Foreskin keratinocyte (primary cell): ENCODE measurements at places on chromosomes 13 and 19. TPM values are rescaled to one million over a fixed set of nuclear protein-coding genes. Genes with fewer than 3 reads are reported as not detected.

The ERCC2 gene
- 34.5 and 40.1 TPM in 2 replicates for polyA plus RNA-seq

The VSTM1 gene
- not detected in 2 replicates for polyA plus RNA-seq

- no peak for DNase-seq
Measured at GRCh38 chr19:3196064-3196932, 10.6 kb downstream of the NCLN start.

- DNase-seq = no peak
Measured at GRCh38 chr19:45023048-45023447, 15.8 kb upstream of the CLASRP start.

DNA sequence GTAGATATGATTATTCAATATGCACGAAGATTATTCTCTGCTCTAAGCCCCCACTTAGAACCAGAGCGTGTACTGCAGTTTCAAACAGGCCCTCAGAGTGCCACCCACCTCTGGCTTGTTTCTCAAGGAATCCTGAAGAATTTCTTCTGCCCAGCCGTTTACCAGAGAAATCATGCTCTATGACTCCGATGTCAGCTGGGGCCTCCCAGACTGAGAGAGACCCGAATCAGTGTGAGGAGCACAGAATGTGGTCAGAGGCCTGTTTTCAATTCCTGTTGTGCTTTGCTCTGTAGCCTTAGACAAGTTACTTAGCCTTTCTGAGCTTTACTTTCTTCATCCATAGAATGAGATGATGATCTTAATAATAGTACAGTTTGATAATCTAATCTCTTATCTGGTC, 5.5 kb downstream of the PNMA8C start:
- DNase-seq = no peak

The MEDAG gene
- not detected in 2 replicates for polyA plus RNA-seq

DNA sequence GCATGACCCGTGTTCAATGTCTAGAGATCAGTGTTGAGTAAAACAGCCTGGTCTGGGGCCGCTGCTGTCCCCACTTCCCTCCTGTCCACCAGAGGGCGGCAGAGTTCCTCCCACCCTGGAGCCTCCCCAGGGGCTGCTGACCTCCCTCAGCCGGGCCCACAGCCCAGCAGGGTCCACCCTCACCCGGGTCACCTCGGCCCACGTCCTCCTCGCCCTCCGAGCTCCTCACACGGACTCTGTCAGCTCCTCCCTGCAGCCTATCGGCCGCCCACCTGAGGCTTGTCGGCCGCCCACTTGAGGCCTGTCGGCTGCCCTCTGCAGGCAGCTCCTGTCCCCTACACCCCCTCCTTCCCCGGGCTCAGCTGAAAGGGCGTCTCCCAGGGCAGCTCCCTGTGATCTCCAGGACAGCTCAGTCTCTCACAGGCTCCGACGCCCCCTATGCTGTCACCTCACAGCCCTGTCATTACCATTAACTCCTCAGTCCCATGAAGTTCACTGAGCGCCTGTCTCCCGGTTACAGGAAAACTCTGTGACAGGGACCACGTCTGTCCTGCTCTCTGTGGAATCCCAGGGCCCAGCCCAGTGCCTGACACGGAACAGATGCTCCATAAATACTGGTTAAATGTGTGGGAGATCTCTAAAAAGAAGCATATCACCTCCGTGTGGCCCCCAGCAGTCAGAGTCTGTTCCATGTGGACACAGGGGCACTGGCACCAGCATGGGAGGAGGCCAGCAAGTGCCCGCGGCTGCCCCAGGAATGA, 1.5 kb upstream of the CEACAM5 start:
- DNase-seq = peak; percentile 27

The SIGLEC8 gene
- polyA plus RNA-seq = not detected in 2 replicates

The CGB5 gene
- 0.77 TPM in 1 of 2 replicates, not detected in the other for polyA plus RNA-seq

The TSKS gene
- polyA plus RNA-seq = 0.13 and 0.15 TPM in 2 replicates

DNA sequence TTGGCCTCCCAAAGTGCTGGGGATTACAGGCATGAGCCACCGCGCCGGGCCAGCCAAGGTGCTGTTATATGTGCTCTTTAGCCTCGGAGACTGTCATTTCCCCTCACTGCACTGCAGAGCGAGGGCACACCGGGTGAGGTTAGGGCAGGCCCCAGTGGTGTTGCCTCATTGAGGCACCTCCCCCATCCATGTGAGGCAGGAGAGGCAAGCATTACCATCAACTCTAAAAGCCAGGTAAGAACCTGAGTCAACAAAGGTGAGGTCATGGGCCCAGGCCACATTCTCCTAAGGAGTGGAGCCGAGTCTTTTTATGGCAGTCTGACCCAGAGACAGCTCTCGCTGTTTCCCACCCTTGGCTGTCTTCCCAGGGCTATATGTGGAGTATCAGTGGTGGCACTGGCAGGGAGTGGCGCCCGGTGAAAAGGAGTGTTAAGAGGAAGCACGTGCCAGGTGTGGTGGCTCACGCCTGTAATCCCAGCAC, 10.9 kb downstream of the B3GNT8 start:
- no peak for DNase-seq

DNA sequence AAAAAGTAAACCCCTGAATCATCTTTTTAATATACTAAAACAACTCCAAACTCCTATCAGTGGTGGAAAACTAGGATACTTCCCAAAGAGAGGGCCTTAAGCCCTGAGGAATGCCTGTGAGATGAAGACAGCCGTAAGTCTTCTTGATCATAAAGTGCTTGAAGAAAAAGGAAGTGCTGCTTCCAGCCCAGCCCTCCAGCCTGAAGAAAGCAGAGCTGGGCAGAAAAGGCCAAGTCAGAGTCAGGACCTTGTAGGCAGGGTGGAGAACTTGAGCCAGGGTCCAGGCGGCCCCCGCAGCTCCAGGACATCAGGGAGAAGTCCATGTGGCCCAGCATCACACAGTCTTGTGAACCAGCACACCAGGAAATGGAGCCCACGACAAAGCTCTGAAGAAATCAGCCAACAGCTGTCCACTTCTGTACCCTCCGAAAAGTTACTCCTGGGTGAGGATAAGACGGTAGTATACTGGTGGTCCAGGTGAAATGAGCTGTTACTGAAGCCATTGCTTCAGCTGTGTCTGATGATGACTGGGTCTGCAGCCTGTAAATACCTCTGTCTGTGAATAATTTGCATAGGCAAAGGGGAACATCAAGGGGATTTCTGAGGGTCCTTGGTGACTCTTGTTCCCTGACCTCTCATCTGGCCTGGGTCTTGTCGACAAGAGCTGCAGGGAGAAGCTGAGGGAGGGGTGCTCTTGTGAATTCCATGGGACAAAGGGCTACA, 18.7 kb upstream of the CRYL1 start:
- DNase-seq = no peak

GRCh38 chr19:31344403-31344802, 4.8 kb downstream of the TSHZ3 start:
- no peak for DNase-seq

DNA sequence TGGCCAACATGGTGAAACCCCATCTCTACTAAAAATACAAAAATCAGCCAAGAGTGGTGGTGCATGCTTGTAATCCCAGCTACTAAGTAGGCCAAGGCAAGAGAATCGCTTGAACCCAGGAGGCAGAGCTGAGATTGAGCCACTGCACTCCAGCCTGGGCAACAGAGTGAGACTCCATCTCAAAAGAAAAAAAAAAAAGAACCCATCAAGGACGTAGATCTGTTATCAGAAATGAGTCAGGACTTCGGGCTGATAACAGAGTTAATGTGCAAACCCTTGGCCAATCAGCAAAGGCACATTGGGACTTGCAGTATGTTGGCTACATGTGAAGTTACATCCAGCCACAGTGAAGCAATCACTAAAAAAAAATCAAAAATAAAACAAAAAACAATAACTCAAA, 4.8 kb upstream of the LGALS7B start:
- DNase-seq = no peak

The CLDN10 gene
- polyA plus RNA-seq = not detected in 2 replicates

- DNase-seq = no peak
Measured at GRCh38 chr13:99572921-99573320, 71.6 kb downstream of the TM9SF2 start.

GRCh38 chr19:38263689-38264485, 486 bp upstream of the SPINT2 start:
- DNase-seq = peak; percentile 86

DNA sequence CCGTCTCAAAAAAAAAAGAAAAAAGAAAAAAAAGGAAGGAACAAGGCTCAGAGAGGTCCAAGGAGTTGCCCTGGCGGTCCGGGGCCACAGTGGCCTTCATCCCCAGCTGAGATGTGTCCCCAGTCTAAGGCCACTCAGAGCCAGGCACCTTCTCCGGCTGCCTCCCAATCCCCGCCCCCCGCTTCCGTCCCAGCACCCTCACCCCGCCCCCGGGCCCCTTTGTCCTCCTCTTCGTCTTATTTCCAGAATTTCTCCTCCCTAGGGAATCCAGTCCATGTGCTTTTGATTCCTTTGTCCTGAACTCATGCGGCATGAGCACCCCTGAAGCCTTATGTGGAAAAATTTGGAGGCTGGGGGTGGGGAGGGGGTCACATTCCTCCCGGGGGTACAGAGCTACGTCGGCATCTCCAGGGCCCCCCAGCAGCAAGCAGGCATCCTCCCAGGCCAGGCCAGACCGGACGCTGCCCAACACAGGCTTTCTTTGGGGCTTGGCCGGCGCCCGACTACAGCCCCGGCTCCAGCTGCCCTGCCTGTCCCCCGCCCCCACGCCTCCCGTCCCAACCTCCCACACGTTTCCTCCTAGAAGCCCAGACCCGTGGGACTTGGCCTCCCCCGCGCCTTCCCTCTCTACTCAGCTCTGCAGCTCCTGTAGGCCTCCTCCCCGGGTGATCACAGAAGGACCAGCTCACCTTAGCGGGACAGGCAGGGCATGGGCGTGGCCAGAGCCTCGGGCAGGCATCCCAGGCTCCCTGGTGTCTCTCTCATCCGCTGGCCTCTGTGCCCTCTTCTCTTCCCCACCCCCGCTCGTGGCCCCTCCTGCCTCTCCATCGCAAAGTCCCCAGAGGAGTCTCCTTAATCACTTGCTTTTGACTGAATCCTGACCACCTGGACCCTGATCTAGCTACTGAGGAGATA, 17.8 kb upstream of the ADGRE5 start:
- DNase-seq = no peak

DNA sequence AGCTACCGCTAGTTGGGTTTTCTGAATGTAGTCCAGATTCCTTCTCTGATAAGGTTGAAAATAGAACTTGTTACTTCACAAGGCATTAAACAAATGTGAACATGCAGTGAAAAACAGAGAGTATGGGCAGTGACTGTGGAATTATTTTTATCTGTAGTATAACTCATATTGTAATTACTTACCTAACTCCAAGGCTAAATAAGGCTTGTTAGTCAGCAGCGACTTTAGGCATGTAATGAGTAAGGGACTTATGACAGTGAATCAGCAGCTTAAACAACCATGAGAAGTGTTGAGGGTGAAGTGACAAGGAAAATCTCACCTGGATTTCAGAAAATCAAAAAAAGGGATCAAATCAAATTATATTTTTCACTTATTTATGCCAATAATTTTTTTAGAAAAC, 1719.5 kb upstream of the MIR17HG start:
- peak; percentile 74 for DNase-seq

DNA sequence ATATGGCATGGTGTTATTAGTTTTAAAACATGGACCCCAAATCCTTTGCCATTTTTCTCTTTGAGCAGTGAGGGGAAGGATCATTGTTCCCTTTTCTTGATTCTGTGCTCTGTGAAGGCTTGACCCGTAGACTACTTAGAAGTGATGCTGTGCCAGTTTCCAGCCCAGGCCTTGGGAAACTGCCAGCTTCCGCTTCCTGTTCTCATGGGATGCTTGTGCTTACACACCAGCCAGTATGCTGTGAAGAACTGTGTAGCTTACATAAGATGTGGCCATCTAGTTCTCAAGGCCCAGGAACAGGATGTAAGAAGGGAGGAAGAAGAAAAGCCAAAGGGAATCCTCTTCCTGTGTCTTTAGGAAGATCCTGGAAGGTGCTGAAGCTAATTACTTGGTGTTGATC, 180.9 kb downstream of the PCCA start:
- DNase-seq = no peak

DNA sequence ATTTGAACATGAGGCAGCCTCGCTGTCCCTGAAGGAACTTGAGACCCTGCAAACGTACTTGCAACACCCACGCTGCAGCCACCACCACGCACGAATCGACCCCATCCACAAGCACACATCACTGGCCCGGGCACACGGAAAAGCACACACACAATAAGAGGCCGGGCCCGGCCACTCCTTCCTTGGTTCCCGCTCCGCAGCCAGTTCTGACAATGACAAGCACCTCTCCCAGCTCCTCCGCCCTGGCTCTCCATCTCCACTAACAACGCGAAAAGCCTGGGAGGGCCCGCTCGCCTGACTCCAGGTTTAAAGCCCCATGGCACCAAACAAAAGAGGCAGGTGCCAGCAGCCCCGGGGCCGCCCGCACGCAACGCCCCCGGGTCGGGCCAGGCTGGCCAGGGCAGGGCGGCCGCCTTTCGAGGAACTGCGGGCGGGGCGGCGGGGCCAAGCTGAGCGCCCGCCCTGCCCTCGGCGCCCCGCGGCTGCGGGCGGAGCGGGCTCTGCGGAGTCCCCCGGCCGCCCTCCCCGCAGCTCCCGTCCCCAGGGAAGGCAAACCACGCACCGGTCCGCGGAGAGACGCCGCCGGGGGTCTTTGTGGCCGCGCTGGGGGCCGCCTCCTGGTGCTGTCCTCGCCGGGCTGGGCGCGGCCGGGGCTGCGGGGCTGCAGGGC, 495 bp downstream of the DCLK1 start:
- DNase-seq = no peak
